Activated naive CD8-positive, alpha-beta T cell treated with anti-CD3 and anti-CD28 coated beads, Interleukin-2, amount 50 U/mL, for 16 hours (primary cell): ENCODE measurements at places on chromosomes 7 and 10.

DNA sequence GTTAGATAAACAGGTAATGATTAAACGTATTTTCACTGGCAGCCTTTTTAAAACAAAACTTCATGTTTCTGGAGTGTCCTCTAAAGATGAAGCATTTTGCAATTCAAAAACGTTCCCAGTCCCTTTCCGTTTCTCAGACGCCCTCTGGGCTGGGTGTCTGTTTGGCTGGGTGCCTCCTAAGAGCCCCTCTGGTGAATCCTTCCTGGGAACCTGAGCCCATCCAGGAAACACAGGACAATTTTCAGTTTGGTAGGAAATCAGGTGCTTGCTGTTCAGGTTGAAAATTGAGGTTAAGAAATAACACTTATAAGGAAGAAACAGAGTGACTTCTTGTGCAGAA lies 76.7 kb downstream of the CHN2 start:
- DNase-seq, result no peak

DNA sequence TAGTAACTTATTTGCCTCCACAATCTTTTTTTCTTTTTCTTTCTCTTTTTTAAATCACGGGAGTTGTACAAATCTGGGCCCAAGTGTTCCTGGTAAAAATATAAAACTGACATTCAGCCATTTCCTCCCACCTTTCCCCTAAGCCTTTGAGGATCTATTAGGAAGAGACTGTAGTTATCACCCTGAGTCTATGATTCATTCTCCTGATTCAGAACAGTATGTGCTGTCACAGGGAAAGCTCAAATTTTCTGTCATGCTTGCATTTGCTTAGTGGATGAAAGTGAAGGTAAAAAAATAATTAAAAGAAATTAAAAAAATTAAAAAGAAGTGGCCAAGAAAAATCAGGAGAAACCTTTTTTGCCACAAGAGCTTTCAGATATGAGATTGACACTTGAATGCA lies 71.7 kb downstream of the KIF20B start:
- DNase-seq, result no peak

- no peak for DNase-seq
Measured at GRCh38 chr7:96547371-96547811, 162.3 kb downstream of the SEM1 start.

DNA sequence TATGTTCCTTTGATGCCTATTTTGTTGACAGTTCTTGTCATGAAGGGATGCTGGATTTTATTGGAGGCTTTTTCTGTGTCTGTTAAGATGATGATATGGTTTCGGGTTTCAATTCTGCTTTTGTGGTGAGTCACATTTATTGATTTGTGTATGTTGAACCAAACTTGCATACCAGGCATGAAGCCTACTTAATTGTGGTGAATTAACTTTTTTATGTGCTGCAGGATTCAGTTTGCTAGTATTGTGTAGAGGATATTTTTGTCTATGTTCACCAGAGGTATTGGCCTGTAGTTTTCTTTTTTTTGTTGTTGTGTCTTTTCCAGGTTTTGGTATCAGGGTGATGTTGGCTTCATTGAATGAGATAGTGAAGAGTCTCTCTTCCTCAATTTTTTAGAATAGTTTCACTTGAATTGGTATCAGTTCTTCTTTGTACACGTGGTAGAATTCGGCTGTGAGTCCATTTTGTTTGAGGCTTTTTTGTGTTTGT lies 345.9 kb downstream of the KIF20B start:
- DNase-seq, result no peak

- DNase-seq, result no peak
Measured at GRCh38 chr7:112411186-112411795, 39.0 kb upstream of the IFRD1 start.

DNA sequence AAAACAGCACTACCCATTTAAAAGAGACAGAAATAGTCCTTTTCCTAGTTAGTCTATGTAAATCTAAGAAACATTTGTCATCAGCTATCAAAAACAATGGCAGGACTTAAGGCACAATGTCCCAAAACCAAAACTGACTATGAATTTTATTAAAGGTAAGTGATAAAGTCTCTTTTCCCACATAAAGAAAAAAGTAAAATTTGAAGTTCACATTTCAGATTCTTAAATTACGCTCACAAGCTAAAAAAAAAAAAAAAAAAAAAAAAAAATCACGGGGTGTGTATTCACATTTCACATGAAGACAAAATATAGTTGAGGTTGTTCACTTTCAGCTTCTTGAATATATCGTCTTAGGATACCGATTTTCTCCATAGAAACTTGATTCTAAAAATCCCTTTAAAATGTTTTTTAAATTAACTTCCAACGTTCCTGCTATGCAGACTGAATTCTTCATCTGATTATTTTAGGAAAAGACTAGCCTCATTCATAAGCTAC lies 1.6 kb downstream of the P4HA1 start:
- no peak for DNase-seq
